Activated T-helper 1 cell treated with anti-CD3 and anti-CD28 coated beads, Interleukin-2, amount 50 U/mL, for 16 hours (primary cell): ENCODE measurements at places on chromosomes 2 and 18.

GRCh38 chr2:37984589-37984988 lies 59.5 kb downstream of the RMDN2 start:
- no peak for DNase-seq

DNA sequence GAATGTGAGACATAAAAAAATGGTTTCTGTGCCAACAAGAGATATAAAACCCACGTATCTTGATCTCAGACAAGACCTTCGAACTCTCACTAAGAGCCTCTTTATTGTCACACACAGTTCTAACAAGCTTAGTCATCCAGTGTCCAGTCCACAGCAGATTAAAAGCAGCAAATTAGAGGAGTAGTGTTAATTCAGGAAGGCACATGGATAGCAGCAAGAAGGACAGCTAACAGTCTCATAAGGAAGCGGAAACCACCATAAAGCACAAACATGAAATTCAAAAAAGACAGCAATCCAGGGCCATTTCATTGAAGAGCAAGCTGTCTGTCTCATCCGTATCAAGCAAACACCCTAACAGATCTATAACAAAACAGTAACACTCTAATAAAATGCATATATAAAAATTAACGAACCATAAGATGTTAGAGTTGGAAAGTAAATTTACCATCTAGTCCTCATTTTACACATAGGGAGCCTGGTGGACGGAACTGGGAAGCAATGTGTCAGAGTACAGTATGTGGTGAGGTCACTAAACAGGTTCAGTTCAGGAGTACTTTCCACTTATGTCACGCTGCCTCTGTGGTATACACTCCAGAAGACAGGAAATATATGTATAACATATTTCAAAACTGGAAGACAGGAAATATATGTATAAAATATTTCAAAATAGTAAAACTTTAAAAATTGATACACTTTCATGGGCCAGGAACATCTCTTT lies 18.3 kb downstream of the AAK1 start:
- DNase-seq: no peak

DNA sequence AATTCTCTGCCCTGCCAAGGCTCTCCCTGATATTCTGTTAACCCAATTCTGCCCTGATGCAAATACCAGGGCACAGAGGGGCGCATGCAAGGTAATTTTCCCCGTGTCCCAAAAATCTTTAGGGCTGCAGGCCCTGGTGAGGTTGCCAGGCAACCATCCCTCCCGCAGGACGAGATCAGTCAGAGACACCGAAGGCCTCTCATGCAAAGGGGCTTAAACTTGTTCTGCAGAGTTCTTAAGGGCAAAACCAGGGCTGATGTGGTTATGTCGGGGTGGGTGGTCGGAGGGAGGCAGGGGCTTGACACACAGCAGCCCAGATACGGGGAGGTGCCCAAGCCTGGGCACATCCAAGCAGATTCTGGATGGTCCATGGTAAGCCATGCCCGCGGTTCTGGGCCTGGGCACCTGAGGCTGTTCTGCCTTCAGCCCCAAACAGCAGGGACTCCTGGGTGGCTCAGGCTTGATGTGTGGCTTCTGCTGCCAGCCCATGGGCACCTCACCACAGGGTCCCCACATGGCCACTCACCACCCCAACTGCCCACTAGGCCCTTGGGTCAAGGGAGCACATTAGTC lies 27.2 kb downstream of the STEAP3 start:
- DNase-seq: no peak

GRCh38 chr2:62708751-62709150 lies 3.2 kb downstream of the EHBP1 start:
- DNase-seq: no peak

GRCh38 chr2:214014551-214015220 lies 396.2 kb upstream of the VWC2L start:
- DNase-seq: no peak

DNA sequence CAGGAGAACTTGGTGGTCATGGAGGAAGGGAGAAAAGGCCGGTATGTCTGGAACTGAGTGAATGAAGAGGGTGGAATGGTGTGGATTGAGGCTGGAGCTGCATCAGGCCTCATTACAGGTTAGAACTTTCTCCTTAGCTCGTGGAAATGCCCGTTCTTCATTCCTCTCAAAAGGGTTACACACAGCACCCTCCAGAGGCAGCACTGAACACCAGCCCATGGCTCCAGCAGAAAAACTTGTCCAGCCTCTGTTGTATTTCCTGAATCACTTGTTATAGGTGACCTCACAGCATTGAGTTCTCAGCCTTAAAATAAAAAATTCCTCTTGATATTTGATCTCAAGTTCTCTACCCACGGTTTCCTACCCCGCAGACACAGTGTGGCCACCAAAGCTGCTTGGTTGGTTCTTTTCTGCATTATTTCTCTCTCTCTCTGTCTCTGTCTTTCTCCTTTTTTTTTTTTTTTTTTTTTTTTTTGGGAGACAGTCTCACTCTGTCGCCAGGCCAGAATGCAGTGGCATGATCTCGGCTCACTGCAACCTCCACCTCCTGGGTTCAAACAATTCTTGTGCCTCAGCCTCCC lies 89.6 kb downstream of the ITGB1BP1 start:
- DNase-seq: no peak

DNA sequence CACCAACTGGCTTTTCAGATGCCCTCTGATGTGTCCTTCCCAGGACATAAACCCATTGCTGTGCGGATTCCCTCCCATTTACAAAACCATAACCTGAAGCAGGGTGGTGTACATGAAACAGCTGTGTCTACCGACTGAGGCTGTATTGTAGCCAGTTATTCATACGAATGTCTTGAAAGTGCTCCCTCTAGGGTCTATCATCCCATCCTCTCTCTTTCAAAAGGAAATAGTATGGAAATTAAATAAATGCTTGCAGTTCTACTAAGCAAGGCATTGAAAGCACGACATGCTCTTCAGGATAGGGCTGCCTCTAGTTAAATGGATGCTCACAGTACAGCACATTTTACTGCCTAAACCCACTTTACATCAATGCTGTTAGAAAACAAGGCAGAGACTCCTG lies 112.2 kb upstream of the PXDN start:
- DNase-seq: no peak

GRCh38 chr2:207502577-207503198 lies 27.1 kb upstream of the CREB1 start:
- no peak for DNase-seq

DNA sequence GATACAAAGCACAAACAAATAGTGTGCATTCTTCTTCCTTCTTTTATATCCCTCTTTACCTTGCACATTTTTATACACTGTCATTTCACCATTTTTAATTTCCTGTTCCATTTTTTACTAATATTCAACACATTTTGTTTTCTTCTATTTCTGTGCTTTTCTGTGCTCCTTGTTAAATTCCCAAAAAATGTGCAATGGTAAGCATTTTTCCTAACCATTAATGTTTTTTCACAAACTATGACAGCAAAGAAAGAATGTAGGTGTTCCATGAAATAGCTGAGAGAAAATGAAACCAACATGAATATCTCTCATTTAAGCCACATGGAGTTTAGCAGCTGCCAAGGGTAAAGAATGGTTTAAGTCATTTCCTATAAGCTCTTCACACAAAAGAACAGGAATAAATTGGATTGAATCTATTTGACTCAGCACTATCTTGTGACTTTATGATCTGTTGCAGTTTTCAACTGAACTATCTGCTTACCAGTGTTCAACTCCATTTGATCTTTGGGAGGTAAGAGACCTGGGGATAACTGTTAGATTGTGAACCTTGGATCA lies 145.7 kb upstream of the CDH19 start:
- DNase-seq: no peak

DNA sequence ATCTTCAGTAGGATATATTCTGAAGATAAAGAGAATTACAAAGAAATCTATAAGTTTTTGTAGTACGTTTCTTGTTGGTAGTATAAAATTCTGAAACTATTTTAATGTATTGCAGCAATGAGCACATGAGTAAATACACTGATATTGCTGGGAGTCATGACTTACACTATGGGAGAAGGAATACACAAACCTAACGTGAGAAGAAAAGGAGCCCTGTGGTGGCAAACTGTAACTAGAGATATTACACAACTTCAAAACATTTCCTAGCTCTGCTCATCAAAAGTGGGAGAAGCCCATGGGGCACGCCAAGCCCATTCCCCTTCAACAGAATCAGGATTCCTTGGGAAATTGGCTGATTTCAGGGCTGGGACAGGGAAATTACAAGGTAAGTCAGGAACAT lies 20.5 kb downstream of the SPIRE1 start:
- DNase-seq: no peak

- no peak for DNase-seq
These were observed 112.9 kb downstream of the CLIP4 start for GRCh38 chr2:29227935-29228675.

DNA sequence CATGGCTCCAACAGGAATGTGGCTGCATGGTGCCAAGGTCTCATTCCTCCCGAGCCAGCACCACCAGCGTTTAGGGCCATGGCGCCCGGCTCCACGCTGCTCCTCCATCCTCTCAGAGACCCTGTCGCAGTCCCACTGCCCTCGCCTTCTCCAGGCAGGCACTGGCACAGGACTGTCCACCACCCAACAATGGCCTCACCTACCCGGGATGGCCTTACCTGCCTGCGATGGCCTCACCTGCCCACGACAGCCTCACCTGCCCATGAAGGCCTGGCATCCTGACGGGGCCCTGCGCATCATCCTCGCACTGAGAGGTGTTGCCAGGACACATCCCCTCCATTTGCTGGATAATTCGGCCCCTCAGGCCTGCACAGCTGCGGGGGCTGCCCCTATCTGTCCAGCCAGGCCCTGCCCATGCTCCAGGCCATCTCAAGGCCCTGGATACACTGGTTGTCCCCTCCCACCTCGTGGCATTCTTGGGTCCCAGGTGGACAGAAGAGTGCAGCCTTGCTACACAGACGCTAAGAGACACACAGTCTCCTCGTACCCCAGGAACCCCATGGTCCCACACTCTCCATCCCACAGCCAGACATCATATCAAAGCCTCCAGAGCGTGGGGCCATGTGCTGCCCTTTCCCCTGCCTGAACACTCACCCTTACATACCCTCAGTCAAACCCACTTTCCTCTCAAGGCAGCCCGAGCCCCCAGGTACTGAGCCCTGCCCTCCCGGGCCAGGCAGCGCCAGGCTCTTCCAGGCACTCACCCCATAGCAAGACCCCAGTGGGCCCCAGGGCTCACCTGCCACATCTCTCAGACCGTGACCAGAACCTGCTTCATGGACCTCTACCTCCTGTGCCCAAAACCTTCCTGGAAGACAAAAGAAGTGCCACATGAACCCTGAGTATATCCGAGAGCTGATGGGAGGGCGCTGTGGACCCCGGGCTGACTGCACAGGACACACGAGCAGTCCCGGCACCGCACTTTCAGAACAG lies 268.6 kb downstream of the EIPR1 start:
- no peak for DNase-seq

- no peak for DNase-seq
These were observed 196.1 kb upstream of the OSR1 start for GRCh38 chr2:19554520-19554919.

DNA sequence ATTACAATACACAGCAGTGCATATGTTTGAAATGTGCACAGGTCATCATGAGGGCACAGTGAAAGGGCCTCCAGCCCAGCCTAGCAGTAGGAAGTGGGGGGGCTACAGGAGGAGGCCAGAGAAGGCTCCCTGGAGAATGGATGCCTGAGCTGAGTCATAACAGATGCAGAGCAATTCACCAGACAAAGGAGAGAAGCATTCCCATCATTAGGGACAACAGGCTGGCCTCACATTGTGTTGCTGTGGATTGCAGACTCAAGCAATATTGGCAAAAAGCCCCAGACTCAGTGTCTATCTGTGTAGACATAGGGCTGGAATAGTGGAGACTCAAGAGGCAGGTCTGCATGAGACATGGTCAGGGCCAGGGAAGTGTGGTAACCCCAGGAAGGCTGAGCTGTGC lies 329.9 kb downstream of the DLGAP1 start:
- DNase-seq: no peak

GRCh38 chr18:47522359-47522758 lies 270.9 kb upstream of the SKOR2 start:
- DNase-seq: no peak

GRCh38 chr18:23943104-23943503 lies 71.5 kb upstream of the TTC39C start:
- no peak for DNase-seq

DNA sequence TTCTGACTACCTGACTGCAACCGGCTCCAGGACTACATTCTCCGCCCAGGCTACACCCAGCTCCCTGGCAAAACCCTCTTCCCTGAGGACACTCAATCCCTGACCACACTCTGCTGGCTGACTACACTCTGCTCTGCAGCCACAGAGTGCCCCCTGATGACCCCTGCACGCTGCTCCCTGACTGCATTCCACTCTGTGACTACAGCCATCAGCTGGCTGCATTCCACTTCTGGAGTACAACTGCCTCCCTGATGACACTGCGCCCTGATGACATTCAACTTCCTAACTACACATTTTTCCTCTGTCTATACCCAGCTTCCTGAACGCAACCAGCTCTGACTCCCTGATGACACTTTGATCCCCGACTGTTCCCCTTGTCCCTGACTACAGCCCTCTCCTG lies 71.3 kb upstream of the NRXN1 start:
- no peak for DNase-seq

GRCh38 chr2:145094370-145094769 lies 574.5 kb upstream of the ZEB2 start:
- DNase-seq: no peak

DNA sequence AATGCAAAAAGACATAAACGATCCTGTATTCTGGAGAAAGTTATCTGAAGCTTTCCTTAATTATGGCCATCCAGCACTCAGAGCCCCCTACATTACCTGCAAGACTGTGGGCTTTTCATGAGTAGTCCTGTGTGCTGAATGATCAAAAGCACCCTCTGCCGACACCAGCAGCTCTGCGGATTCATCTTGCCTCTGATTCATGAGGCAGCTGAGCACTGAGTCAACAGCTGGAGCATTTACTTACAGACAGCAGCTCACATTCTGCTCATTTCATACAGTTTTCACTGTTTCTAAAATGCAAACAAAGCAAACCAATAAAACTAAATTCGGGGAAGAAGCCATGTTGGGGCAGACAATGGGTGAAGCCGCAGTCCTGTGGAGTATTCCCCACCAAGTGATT lies 886.5 kb downstream of the CNTNAP5 start:
- DNase-seq: no peak

DNA sequence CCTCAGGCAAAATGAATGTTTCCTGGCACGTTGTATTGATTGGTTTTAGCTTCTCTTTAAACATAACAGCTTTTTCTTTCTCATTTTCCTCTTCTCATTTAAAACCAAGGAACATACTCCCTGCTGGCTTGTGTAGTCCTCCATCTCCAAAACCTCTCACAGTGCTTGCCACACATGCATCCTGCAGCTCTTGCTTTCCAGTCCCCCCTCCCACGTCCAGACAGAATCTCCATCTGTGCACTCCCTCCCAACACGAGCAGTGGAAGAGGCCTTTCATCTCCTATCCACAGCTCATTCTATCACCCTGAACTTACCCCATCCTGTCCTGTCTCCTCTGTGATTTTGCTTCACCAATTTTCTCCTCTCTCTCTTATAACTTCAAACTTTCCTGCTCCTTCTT lies 99.6 kb upstream of the THSD7B start:
- no peak for DNase-seq

- no peak for DNase-seq
These were observed 46.5 kb upstream of the NFU1 start for GRCh38 chr2:69483696-69484095.
